PC-9 (cell line): ENCODE measurements at places on chromosomes 1 and 21. TPM values are rescaled to one million over a fixed set of nuclear protein-coding genes. Genes with fewer than 3 reads are reported as not detected.

MYBPH gene
- total RNA-seq, result not detected in 2 replicates

GRCh38 chr1:79817031-79817560, 810.6 kb upstream of the ADGRL4 start:
- no peak overlapping the region for H3K27ac ChIP-seq
- no peaks in the 10 kb centered on the region for H3K4me1 ChIP-seq
- DNase-seq, result no peak

CYP4A11 gene
- total RNA-seq, result not detected in 2 replicates

- no peaks in the 10 kb centered on the region for H3K36me3 ChIP-seq
- no peak overlapping the region for H3K4me3 ChIP-seq
These were observed 113.5 kb downstream of the PRDM2 start for GRCh38 chr1:13813398-13814012.

PSMG1 gene
- total RNA-seq, result 20.4 and 29.0 TPM in 2 replicates

SPATA46 gene
- not detected in 2 replicates for total RNA-seq

- H3K27ac ChIP-seq, result no peak overlapping the region
- DNase-seq, result peak; percentile 25
- H3K4me1 ChIP-seq, result no peaks in the 10 kb centered on the region
- H3K27me3 ChIP-seq, result no peaks in the 10 kb centered on the region
These were observed 41.0 kb upstream of the DR1 start for GRCh38 chr1:93304716-93305138.

GRCh38 chr1:24644100-24644384, 940 bp downstream of the SRRM1 start:
- peaks cover 15% of the 10 kb centered on the region for H3K4me1 ChIP-seq
- peak overlapping the region; percentile 70 for H3K4me3 ChIP-seq
- peaks cover 32% of the 10 kb centered on the region for H3K36me3 ChIP-seq
- no peak for DNase-seq
- H3K27ac ChIP-seq, result no peak overlapping the region
- H3K27me3 ChIP-seq, result no peaks in the 10 kb centered on the region

DNA sequence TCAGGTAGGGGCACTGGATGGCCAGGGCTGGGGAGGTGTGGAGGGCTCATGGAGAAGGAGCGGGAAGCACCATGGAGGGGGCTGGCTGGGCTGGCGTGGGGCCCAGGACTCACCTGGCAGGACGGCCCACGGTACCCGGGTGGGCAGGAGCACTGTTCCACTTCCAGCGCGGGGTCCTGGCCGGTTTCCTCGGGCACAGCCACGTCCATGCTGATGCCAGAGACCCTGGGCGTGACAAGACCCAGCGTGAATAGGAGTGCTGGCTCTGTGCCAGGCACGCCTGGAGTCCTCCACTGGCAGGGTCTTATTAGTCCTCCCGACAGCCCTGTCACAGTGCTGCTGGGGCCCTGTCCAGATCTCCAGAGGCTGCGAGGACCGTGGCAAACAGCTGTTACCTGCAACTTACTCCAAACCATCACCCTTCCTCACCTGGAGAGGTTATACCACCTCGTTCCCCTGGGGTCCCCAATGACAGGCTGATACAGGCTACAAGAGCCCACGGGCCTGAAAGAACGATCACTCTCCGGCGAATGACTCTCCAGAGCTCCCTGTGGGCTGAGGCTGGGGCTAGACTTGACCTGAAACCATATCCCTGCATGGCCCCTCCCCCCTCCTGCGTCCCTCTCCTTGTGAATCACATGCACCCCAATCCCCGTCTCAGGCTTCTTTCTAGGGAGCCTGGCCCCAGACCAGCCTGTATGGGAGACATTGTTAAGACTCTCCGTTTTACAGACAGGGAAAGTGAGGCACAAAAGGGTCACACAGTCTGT, 62.1 kb downstream of the HSPG2 start:
- no peaks in the 10 kb centered on the region for H3K27me3 ChIP-seq
- no peak overlapping the region for H3K4me3 ChIP-seq
- no peak for DNase-seq
- H3K36me3 ChIP-seq, result no peaks in the 10 kb centered on the region

GRCh38 chr1:119469741-119470140, 37.3 kb upstream of the HSD3B1 start:
- no peak overlapping the region for H3K27ac ChIP-seq
- H3K4me3 ChIP-seq, result no peak overlapping the region
- peaks cover 4% of the 10 kb centered on the region; the same call in 1 of the 2 replicates for H3K27me3 ChIP-seq
- no peak for DNase-seq
- no peaks in the 10 kb centered on the region for H3K36me3 ChIP-seq
- H3K4me1 ChIP-seq, result no peaks in the 10 kb centered on the region

DNA sequence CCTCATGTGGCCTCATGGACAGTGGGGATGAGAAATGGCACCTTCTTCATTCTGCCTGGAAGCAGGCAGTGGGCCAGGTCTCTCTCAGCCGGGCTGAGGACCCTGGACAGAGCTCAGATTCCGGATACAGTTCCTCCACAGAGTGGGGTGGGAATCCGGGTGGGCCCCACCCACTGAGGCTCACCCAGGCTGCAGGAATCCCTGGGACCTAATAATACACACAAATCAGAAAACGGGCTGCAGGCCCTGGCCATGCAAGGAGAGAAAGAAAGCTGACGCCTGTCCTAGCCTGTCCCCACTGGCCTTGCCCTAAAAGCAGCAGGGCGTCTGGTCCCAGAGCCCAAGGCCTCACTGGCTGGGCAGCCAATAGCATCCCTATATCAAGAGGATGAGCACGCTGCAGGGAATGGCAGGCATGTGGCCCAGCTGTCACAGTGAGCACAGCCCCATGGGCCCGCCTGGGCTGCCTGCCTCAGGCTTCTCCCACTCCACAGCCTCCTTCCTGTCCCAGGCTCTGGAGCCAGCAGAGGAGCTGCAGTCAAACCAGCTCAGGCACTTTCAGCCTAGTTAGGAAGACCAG, 25.3 kb downstream of the ACTA1 start:
- no peaks in the 10 kb centered on the region for H3K36me3 ChIP-seq
- no peak overlapping the region for H3K27ac ChIP-seq
- peaks cover 10% of the 10 kb centered on the region; the same call in 1 of the 2 replicates for H3K4me1 ChIP-seq
- H3K4me3 ChIP-seq, result no peak overlapping the region
- peak; percentile 62 for DNase-seq

RBM8A gene
- total RNA-seq, result 129 and 181 TPM in 2 replicates
